ENCODE measurements at places on chromosomes 5 and 9.

DNA sequence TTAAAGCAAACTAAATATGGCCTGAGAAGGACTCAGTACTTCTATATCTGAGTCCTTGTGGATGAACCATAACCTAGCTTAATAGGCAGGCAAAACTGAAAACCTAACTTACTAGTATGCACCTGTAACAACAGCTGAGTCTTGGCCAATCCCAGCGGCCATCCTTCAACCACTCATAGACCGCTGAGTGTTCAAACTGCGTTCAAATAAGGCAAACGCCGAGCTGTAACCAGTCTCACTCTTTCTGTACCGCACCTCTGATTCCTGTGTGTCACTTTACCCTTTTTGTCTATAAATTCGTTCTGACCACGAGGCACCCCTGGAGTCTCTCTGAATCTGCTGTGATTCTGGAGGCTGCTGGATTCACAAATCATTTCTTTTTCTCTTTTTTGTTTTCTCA lies 170.5 kb downstream of the COL23A1 start:
- DNase-seq = no peak

DNA sequence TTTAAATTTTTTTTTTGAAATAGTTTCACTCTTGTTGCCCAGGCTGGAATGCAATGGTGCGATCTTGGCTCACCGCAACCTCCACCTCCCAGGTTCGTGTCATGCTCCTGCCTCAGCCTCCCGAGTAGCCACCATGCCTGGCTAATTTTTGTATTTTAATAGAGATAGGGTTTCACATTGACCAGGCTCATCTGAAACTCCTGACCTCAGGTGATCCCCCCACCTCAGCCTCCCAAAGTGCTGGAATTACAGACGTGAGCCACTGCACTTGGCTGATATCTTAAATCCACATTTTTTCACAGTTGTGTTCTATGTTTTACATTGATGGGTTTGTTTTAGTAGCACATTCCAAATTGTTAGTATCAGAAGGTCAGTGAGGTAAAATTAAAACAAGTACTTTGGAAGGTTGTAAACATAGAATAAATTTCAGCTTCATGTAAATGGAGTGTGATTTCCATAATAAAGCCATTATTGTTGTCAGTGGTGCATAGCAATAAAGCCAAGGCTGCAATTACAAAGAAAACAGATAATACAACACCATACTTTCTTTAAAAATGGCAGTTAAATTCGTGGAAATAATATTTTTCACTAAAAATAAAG lies 287.2 kb downstream of the ARRDC3 start:
- no peak for DNase-seq

- no peak for DNase-seq
Measured at GRCh38 chr5:146051678-146052077, 53.7 kb downstream of the PLAC8L1 start.

- no peak for DNase-seq
Measured at GRCh38 chr5:157566902-157567489, 8.6 kb downstream of the ADAM19 start.

GRCh38 chr5:157057459-157058370 lies 1.2 kb downstream of the HAVCR1 start:
- DNase-seq = no peak

DNA sequence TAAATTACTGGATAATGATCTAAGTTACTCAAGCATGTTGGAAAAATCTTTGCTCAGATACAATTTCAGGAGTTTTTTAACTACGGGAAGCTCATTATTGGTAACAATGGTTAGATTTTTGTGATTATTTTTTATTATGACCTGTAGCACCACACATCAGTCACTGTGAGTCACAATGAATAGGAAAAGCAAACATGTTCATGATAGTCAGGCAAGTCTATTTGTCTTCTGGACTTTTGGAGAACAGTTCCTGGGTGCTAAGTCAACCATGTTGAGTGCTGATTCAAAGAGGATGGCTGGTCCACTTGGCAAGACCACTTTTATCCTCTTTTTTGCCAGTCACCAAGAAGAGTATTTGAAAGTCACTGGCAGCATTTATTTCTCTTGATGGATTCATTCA lies 403.2 kb downstream of the KIF4B start:
- no peak for DNase-seq

GRCh38 chr5:118561971-118562370 lies 426.4 kb downstream of the DTWD2 start:
- DNase-seq = no peak

- DNase-seq = no peak
Measured at GRCh38 chr5:106258591-106259125, 1412.1 kb downstream of the EFNA5 start.

- DNase-seq = peak; percentile 41
Measured at GRCh38 chr5:54719384-54720283, 202.1 kb downstream of the SNX18 start.

DNA sequence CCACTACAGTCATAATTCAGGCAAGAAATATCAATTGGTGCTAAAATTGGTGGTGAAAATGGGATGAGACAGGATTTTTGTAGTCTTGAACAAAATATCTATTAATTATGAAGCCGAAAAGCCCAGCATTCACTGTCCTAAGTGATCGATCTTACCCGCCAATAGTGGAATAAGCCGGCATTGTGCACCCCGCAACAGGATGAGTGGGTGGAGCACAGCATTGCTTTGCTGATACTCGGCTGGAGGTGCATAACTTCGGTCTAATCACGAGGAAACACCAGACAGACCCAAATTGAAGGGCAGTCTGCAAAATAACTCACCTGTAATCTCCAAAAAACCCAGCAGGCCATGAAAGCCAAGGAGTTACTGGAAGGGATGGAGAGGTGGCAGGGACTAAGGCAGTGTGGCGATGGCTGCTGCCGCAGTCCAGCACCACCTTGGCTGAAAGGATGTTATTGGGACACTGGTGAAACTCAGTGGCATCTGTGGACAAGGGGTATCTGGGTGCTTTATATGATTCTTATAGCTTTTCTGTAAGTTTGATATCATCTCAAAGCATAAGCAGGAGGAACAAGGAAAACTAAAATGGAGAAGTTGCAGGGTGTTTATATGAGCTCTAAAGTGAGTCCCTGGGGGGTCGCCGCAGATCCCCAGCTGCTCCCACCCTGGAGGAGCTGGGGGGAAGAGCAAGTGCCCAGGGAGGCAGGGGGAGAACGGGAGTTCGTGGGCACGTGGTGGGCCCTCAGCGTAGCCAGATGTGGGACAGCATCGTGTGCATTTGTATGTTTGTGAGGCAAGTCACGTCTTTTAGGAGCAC lies 45.2 kb downstream of the AHRR start:
- no peak for DNase-seq

GRCh38 chr5:81631124-81631523 lies 119.8 kb downstream of the SSBP2 start:
- peak; percentile 82 for DNase-seq
